Common myeloid progenitor, CD34-positive (primary cell): ENCODE measurements at places on chromosomes 5 and 9.

GRCh38 chr5:32088214-32088613 lies 85.9 kb downstream of the GOLPH3 start:
- DNase-seq = no peak

DNA sequence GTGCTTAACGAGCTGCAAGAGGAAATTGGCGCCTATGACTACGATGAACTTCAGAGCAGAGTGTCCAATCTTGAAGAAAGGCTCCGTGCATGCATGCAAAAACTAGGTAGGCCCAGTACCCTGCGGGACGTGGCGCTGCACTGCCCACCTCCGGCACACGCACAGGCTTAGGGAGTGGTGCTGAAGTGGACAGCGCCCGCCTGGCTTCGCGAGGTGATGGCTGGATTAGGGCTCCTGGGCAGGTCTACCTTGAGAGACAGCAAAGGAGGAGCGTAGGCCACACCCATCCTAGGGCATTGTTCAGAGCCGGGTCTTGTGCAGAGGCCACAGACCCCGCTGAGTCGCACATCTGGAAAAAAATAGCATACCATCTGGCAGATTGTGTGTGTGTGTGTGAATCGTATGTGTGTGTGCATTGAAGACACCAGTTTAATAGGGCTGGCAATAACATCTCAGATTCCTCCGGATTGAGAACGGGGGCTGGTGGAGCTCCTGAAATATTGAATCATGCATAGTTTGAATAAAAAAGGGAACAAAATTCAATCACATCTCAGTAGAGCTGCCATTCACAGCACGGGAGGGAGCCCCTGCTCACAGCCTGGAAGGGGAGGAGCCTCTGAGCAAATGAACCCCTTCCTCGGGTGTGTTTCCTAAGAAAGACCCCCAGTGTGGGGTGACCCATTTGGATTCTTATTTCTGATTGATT lies 11.1 kb downstream of the OLFM1 start:
- peak; percentile 65 for DNase-seq

GRCh38 chr9:129664746-129665388 lies 580 bp upstream of the PRRX2 start:
- peak; percentile 28 for DNase-seq

- peak; percentile 21 for DNase-seq
These were observed 36.4 kb downstream of the PARP8 start for GRCh38 chr5:50702615-50703366.

DNA sequence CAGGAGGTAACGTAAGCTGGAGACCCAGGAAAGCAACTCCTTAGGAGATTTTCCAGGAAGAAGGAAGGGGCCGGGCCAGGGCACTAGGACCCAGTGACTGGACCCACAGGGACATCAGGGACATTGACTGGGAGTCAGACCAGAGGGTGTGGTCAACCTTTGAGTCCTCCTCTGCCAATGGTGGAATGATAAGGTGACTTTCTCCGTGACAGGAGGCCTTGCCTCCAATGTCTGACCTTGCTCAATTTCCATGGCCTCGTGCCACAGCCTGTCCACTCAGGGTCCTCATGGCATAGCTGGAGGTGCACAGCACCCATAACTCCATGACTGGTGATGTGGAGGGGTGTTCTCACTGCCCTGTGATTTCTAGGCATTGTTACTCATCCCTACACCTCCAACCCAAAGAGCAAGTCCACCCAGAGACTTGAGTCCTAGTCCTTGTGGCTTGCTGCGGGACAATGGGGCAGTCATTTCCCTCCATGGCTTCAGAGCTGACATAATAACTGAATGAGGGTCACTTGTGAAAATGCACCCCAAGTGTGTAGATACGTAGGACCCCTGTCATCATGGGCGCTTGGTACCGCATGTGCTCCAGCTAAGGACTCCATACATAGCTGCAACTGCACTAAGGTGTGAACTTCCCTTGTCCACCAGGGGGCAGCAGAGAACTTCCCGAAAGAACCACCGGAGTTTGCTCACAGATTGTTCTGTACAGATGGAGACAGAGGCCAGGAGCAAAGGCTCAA lies 4.1 kb upstream of the AMBP start:
- DNase-seq = peak; percentile 81

- DNase-seq = no peak
These were observed 108.2 kb upstream of the SPATA31D4 start for GRCh38 chr9:81819859-81820546.

GRCh38 chr5:16869821-16870796 lies 66.0 kb downstream of the MYO10 start:
- no peak for DNase-seq
